ENCODE measurements at places on chromosomes 16 and 17. TPM values are rescaled to one million over a fixed set of nuclear protein-coding genes. Genes with fewer than 3 reads are reported as not detected.

GRCh38 chr17:57422574-57423164, 166.3 kb downstream of the MSI2 start:
- no peak overlapping the region for H3K27ac ChIP-seq
- H3K36me3 ChIP-seq: no peaks in the 10 kb centered on the region
- H3K4me3 ChIP-seq: no peak overlapping the region
- no peaks in the 10 kb centered on the region for H3K27me3 ChIP-seq
- DNase-seq: no peak

GRCh38 chr16:7887316-7887715, 554.7 kb downstream of the RBFOX1 start:
- DNase-seq: no peak
- H3K4me3 ChIP-seq: no peak overlapping the region
- no peaks in the 10 kb centered on the region for H3K27me3 ChIP-seq
- no peaks in the 10 kb centered on the region for H3K36me3 ChIP-seq
- H3K4me1 ChIP-seq: no peaks in the 10 kb centered on the region

DNA sequence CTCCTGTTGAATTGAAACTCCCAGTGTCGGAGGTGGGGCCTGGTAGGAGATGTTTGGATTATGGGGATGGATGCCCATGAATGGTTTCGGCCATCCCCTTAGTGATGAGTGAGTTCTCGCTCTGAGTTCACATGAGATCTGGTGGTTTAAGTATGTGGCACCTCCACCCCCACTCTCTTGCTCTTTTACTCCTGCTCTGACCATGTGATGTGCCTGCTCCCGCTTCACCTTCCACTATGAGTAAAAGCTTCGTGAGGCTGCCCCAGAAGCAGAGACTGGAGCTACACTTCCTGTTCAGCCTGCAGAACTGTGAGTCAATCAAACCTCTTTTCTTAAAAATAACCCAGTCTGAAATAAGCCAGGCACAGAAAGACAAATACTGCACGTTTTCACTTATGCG, 512.4 kb downstream of the HS3ST4 start:
- H3K27ac ChIP-seq: no peak overlapping the region
- H3K4me3 ChIP-seq: no peak overlapping the region
- DNase-seq: no peak
- H3K27me3 ChIP-seq: no peaks in the 10 kb centered on the region
- no peaks in the 10 kb centered on the region for H3K4me1 ChIP-seq

DNA sequence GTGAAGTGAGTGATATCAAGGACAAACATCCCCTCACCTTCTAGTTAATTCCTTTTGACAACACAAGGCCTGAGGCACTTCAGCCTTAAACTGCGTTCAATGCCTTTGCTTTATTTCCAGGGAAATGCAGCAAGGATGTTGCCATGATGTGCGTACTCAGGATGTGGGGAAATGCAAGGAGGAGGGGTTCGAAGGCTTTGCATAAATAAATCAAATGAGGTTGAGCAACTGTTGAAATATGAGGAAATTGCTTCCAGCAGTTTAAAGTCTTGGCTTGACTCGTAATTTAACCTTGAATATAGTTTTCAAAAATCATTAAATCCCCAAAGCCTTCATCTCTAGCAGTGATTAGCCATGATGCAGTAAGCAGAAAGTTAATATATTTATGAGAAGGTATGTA, 81.8 kb upstream of the CCL2 start:
- no peaks in the 10 kb centered on the region for H3K36me3 ChIP-seq
- peaks cover 11% of the 10 kb centered on the region for H3K27me3 ChIP-seq
- H3K27ac ChIP-seq: no peak overlapping the region
- H3K4me3 ChIP-seq: no peak overlapping the region
- no peaks in the 10 kb centered on the region for H3K4me1 ChIP-seq

- no peak overlapping the region for H3K27ac ChIP-seq
- H3K36me3 ChIP-seq: no peaks in the 10 kb centered on the region
- peaks cover 80% of the 10 kb centered on the region for H3K27me3 ChIP-seq
Observed at GRCh38 chr17:73639322-73639721, 4.9 kb downstream of the SDK2 start.

DNA sequence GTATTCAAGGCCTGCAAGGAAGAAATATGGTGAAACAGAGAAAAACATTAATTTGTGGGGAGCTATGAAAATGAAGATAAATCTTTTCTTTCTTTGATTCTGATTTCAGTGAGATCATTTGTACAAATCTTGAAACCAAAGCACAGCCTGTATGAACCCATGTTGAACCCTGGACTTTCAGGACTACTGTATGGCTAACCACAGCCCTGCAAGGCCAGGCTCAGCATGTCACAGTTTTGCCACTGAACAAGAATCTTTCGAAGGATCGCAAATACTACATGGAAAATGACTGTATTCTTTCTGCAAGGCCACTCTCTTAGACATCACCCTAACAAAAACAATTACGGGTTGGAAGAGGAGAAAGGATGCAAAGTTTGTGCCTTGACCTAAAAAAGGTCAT, 161.7 kb upstream of the MAF start:
- no peaks in the 10 kb centered on the region for H3K27me3 ChIP-seq
- H3K36me3 ChIP-seq: no peaks in the 10 kb centered on the region
- DNase-seq: no peak
- no peaks in the 10 kb centered on the region for H3K4me1 ChIP-seq
- no peak overlapping the region for H3K4me3 ChIP-seq

DNA sequence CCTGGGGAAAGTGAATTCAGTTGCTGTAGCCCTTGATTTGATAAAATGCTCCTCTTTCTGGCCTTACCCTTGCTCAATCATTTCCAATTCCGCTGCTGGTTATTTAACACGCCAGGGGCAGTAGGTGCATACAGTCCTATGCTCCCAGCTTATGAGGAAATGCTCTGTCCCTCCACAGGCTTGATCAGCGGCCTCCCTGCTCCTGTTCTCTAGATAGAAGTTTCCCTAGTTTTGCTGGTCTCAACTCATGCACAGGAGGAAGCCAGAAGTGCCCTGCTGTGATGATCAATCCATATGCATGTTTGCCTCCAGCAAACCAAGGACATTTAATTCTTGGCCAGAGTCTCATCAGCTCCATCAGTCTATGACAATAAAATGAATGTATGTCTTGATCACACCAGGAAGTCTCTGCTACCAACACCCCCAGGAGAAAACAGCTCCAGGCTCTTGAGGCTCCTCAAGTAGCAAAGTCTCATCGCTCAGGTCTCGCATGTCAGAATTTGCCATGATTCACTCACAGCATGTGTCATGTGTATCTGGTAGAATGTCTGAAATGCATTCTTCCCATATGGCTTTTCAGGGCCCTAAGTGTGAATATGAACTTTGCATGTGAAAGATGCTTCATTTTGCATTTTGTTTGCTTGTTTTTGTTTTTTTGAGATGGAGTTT, 208.9 kb downstream of the CDH13 start:
- DNase-seq: no peak
- H3K4me1 ChIP-seq: no peaks in the 10 kb centered on the region
- H3K27me3 ChIP-seq: peaks cover 18% of the 10 kb centered on the region

- H3K27ac ChIP-seq: no peak overlapping the region
- H3K27me3 ChIP-seq: no peaks in the 10 kb centered on the region
- H3K36me3 ChIP-seq: no peaks in the 10 kb centered on the region
Observed at GRCh38 chr17:68768804-68769203, 167.6 kb upstream of the FAM20A start.

The OR1A1 gene
- total RNA-seq: not detected

The RAD51C gene
- total RNA-seq: 45.7 TPM

The RFWD3 gene
- 58.0 TPM for total RNA-seq

The FOXC2 gene
- total RNA-seq: not detected
